ENCODE measurements at places on chromosomes 7 and 10. TPM values are rescaled to one million over a fixed set of nuclear protein-coding genes. Genes with fewer than 3 reads are reported as not detected.
A peak's percentile ranks its signal among the peaks of the same experiment; 100 is the strongest.

Gene SPAM1
- not detected for total RNA-seq

Gene MYL10
- total RNA-seq: not detected

Gene FAM25G
- total RNA-seq: not detected

Gene HYAL4
- not detected for total RNA-seq

Gene NCF1
- total RNA-seq: 0.27 TPM

Gene SUGCT
- total RNA-seq: 8.4 TPM

Gene LIPM
- not detected for total RNA-seq

Gene LRRC17
- total RNA-seq: 42.0 TPM

Gene DRGX
- total RNA-seq: not detected

GRCh38 chr7:99557196-99557607 lies 1.2 kb upstream of the ZNF655 start:
- peaks cover 17% of the 10 kb centered on the region for H3K4me1 ChIP-seq
- DNase-seq: no peak
- peaks cover 13% of the 10 kb centered on the region for H3K36me3 ChIP-seq
- H3K27ac ChIP-seq: peak overlapping the region; percentile 94

- H3K4me1 ChIP-seq: peaks cover 41% of the 10 kb centered on the region
- peak overlapping the region; percentile 3 for H3K27ac ChIP-seq
- no peak overlapping the region for H3K4me3 ChIP-seq
Measured at GRCh38 chr10:60385399-60385738, 4.3 kb downstream of the ANK3 start.

DNA sequence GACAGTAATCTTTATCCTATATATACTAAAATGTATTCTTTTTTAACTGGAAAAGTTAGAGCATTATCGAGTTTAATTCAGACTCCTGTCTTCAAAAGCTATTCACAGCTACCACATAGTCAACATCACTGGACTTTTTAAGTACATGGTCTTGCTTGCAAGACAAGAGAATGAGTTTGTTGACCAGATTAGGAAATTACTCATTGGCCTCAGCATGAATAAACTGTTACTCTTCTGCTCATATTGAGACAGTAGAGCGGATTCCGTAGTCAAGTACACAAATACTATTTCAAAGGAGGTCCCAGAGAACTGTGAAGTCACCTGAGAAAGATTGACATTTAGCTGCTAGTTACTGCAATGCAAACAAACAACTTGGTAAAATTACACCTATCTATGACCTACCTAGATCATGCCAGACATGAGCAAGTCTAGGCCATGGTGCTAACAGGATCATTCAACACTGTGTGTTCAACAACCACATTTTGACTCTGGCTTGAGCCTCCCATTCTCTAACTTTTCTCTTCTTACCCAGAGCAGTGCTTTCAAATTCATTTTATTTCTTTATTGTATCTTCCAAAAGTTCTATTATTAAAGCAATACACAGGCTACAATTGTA lies 280.9 kb downstream of the NEBL start:
- H3K27ac ChIP-seq: no peak overlapping the region
- no peak for DNase-seq
- peaks cover 7% of the 10 kb centered on the region for H3K27me3 ChIP-seq

- peaks cover 20% of the 10 kb centered on the region for H3K4me1 ChIP-seq
- no peak overlapping the region for H3K27ac ChIP-seq
Measured at GRCh38 chr10:100725071-100725471, 20.3 kb upstream of the PAX2 start.

DNA sequence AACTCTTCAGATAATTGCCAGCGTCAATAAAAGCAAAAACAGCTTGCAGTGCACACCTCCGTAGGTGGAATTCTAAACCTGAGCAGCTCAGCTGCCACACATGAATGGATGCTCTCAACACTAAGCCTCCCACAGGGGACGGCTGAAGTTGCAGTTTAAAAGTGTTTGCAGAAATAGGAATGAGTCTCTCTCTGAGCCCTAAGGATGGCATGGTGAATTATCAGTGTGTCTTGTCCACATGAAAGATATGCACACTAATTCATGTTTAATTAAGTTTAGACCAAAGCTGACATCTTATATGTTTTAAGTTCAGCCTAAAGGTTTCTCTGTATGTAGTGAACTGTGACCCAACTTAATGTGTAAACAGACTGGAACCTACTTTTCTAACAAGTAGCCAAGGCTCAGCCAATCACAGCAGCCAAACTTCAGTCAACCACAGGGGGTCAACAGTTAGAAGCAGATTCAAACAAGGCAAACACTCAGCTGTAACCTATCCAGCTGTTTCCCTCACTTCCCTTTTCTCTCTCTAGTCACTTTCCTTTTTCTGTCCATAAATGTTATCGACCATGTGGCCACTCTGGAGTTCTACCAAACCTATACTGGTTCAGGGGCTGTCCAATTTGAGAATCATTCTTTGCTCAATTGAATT lies 38.1 kb downstream of the CTTNBP2 start:
- H3K27ac ChIP-seq: no peak overlapping the region
- H3K27me3 ChIP-seq: no peaks in the 10 kb centered on the region
- no peak overlapping the region for H3K4me3 ChIP-seq

GRCh38 chr10:34776090-34776690 lies 38.9 kb downstream of the PARD3 start:
- peak overlapping the region; percentile 78 for H3K27ac ChIP-seq
- no peak overlapping the region for H3K4me3 ChIP-seq
- no peak for DNase-seq

- H3K4me1 ChIP-seq: peaks cover 41% of the 10 kb centered on the region
- no peaks in the 10 kb centered on the region for H3K36me3 ChIP-seq
- H3K27me3 ChIP-seq: no peaks in the 10 kb centered on the region
- H3K4me3 ChIP-seq: no peak overlapping the region
- peak overlapping the region; percentile 32 for H3K27ac ChIP-seq
Measured at GRCh38 chr10:33800986-33801385, 466.5 kb upstream of the NRP1 start.

DNA sequence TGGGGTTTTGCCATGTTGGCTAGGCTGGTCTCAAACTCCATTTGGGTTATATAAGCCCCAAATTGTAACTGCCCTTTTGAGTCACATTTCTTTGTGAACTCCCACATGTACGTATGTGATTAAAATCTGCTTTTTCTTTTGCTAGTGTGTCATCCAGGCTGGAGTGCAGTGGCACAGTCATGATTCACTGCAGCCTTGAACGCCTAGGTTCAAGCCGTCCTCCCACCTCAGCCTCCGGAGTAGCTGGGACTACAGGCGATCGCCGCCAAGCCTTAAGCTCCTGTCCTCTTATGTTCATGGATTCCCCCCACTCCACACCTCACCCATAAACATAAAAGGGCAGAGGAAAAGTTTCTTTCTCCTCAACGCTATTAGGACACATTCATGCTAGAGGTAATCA lies 4.4 kb upstream of the SMC3 start:
- H3K27me3 ChIP-seq: peaks cover 1% of the 10 kb centered on the region
- no peak for DNase-seq
- H3K27ac ChIP-seq: no peak overlapping the region

GRCh38 chr10:114726820-114727271 lies 68.8 kb upstream of the ABLIM1 start:
- H3K4me3 ChIP-seq: no peak overlapping the region
- H3K27ac ChIP-seq: no peak overlapping the region
- H3K36me3 ChIP-seq: no peaks in the 10 kb centered on the region
- no peak for DNase-seq

DNA sequence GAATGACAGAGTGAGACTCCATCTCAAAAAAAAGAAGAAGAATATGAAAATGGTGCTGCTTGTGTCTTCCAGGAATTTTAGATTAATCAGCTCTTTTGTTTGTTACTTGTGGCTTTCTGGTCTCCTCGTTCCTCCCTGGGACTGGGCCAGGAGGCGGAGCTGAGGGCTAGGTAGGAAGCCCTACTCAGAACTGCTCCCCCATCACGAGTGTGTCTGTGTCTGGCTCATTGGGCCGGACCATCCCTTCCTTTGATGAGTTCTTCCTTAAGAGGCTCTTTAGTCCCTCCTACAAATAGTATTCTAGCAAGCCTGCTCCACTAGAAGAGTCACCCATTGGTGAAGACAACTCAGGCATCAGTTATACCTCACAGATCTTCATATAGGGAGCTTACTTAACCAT lies 56.8 kb upstream of the YAE1 start:
- H3K27me3 ChIP-seq: no peaks in the 10 kb centered on the region
- no peaks in the 10 kb centered on the region for H3K4me1 ChIP-seq
- H3K27ac ChIP-seq: no peak overlapping the region
- H3K36me3 ChIP-seq: no peaks in the 10 kb centered on the region
